Left colon (tissue), 2 donors: ENCODE measurements at places on chromosomes 13 and 19. TPM values are rescaled to one million over a fixed set of nuclear protein-coding genes. Genes with fewer than 3 reads are reported as not detected.
A peak's percentile ranks its signal among the peaks of the same experiment; 100 is the strongest.

DNA sequence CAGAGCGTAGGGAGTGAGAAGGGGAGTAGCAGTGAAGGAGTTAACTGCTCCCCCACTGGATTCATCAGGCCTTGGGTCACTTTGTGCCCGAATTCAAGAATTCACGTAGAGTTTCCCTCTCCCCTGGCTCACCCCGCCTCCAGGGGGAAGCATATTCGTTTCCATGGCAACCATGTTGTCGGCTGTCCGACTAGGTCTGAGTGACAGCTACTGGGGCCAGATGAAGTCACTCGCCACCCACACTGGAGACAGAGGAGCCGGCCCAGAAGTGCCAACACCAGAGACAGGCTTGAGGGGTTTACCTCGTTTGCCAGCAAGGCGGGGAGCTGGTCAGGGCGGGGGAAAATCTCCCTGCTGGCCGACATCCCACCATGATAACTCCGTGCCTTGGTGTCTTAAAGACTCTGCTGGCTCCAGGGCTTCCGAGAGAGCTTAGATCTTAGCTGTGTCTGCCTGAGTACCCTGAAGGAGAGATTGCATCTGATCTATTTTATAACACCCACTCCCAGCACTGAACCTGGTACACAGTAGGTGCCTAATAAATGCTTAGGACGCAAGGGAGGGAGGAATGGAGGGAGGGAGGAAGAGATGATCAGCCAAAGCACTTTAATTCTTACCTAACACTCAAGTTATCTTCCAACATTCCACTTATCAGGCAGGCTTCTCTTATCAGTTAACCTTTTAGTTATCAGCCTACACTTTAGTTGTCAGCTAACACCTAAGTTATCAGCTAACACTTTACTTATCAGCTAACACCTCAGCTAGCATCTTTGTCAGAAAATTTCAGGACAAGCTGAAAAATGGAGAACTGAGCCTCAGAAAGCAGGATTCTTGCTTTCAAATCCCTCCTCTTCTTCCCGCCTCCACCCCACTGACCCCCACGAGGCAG, 57.2 kb upstream of the ZNRF4 start:
- no peak for DNase-seq

NLRP9 gene
- total RNA-seq: not detected

DNA sequence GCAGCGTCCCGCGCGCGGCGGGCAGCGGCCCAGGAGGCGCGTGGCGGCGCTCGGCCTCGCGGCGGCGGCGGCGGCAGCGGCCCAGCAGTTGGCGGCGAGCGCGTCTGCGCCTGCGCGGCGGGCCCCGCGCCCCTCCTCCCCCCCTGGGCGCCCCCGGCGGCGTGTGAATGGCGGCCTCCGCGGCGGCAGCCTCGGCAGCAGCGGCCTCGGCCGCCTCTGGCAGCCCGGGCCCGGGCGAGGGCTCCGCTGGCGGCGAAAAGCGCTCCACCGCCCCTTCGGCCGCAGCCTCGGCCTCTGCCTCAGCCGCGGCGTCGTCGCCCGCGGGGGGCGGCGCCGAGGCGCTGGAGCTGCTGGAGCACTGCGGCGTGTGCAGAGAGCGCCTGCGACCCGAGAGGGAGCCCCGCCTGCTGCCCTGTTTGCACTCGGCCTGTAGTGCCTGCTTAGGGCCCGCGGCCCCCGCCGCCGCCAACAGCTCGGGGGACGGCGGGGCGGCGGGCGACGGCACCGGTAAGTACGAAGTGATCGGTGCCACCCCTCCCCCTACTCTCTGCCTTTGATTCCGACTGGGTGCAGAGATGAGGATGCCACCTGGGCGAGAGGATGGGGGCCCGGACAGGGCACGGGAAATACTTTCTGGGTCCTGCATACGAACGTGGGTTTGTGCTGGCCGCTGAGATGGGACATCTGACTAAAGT, 874 bp downstream of the TRIM28 start:
- DNase-seq: peak; percentile 53

ZNF132 gene
- 4.6 TPM for total RNA-seq

CYP2A6 gene
- total RNA-seq: not detected

DNA sequence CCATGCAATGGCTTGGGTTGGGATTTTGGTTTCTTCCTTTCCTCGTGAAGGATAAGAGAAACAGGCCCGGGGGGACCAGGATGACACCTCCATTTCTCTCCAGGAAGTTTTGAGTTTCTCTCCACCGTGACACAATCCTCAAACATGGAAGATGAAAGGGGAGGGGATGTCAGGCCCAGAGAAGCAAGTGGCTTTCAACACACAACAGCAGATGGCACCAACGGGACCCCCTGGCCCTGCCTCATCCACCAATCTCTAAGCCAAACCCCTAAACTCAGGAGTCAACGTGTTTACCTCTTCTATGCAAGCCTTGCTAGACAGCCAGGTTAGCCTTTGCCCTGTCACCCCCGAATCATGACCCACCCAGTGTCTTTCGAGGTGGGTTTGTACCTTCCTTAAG, 24.1 kb downstream of the SPC24 start:
- DNase-seq: no peak

DNA sequence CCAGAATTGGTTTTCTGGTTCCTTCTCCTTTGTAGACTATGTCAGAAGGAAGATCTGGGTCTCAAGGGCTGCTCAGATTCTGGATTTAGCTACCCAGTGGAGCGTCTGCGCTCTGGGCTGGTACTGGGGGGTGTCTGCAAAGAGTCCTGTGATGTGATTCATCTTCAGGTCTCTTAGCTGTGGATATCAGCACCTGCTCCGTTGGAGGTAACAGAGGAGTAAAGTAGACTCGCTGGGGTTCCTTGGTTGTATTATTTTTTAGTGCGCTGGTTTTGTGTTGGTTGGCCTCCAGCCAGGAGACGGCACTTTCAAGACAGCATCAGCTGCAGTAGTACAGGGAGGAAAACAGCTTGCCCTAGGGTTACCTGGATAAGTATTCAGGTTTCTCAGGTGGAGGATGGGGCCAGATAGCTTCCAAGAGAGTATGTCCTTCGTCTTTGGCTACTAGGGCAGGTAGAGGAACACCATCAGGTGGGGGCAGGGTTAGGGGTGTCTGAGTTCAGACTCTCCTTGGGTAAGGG, 10.4 kb upstream of the KLK15 start:
- no peak for DNase-seq

COL4A1 gene
- 65.3 TPM for total RNA-seq

ZNF439 gene
- 9.6 TPM for total RNA-seq

DNA sequence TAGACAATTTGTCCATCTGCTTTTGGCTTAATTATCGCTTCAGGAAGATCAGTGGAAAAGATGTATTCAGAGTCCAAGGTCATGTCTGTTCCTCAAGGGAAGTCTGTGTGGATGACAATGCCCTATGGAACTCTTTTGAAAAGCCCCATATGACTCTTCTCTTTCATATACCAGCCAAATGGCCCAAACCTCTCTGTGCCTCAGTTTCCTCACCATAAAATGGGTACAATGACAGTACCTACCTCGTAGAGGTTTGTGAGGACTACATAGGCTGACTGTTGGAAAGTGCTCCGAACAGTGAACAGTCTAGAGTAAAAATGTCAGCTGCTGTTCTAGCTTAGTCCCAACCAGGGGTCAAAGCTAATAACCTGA, 104.6 kb downstream of the COL4A2 start:
- DNase-seq: no peak

OR7C1 gene
- not detected for total RNA-seq

- DNase-seq: no peak
Measured at GRCh38 chr19:2255112-2255845, 938 bp downstream of the JSRP1 start.

DNA sequence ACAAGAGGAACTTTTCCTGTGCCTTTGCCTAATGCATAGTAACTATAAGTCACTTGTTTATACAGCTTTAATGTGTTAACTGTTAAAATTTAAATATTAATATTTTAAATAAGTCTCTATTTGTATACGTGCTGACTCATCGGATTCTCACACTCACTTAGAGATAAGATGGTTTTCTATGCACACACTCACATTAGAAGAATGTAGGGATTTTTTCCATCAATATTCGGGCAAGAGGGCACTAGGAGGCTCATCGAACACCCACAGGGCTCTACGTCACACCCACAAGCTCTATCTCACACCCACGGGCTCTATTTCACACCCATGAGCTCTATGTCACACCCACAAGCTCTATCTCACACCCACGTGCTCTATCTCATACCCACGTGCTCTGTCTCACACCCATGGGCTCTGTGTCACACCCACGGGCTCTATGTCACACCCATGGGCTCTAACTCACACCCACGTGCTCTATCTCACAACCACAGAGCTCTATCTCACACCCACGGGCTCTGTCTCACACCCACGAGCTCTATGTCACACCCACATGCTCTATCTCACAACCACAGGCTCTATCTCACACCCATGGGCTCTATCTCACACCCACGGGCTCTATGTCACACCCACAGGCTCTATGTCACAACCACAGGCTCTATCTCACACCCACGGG, 73.4 kb downstream of the COL4A2 start:
- DNase-seq: no peak

DNA sequence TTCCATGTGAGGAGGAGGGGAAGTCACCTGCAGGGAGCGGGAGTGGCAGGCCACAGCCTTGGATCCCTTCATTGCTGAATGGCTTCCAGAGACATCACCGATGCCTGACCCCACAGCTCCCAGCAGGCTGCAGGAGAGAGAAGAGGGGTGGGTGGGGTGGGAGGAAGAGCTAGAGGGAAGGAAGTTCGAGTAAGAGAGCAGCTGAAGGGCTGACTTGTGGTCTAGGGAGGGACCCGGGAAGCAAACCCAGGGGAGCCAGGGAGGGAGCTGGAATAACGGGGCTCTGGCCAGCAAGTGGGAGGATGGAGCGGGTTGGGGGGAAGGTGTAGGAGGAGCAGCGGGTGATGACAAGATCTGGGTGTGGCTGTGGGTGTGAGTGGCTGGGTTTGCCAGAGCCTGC, 229.8 kb upstream of the MAB21L1 start:
- no peak for DNase-seq

DNA sequence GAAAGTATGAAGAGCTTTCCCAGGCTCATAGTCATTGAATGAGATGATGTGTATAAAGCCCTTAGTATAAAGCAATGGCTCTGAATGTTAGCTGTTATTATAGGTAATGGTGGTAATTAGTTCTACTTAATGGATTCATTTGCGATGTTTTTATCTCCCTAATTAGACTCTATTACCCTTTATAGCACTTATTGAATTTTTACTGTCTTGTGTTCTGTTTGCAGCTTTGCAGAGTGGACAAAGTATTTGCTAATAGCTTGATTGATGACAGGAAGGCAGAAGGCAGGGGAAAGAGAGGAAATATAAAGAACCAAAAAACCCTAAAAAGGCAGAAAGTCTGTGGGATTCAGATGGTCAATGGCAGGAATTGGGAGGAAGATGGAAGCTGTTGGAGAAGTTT, 524.4 kb upstream of the SPRY2 start:
- no peak for DNase-seq

DNA sequence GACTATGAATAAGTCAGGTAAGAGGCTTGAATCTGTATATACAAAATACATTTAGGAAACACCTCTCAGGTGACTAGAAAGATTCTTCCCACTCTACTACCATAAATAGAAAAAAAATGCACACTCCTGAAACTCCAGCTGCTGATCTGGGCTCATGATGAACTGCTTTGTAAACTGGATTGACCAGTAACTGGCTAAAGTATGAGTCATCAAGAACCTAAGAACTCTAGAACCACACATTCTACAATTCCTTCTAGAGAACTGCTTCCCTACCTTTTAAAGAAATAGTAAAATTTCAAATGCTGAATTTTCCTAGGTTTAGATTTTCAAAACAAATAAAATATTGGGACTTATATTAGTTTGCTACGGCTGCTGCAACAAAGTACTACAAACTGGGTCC, 55.2 kb downstream of the ELF1 start:
- DNase-seq: no peak

- no peak for DNase-seq
Measured at GRCh38 chr13:110125157-110125556, 181.8 kb downstream of the COL4A1 start.

DACH1 gene
- 5.4 TPM for total RNA-seq

VSIG10L gene
- total RNA-seq: 1.7 TPM

DNA sequence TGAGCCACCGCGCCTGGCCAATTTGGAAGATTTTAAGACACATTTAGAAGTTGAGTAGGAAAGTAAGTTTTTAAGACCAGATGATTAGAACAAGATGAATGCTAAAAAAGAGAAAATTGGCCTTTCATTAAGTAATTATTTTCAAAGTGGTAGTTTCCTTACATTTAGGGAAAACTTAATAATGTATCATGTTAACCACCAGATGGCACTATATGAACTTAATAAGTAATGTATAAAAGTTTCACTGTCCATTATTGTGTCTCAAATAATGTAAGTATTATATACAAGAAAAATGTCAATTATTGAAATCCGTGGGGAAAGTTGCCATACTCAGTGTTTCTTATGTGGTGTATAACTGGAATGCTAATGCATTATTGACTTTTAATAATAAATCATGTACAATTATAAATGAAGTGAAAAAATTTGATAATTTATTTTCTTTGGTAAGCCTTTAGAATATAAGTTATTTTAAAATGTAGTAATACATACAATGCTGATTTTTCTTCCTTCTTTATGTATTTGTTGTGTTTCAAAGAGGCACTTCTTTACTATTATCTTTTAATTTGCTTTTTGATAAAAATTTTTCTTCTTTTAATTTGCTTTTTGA, 29.2 kb downstream of the COG6 start:
- no peak for DNase-seq

DNA sequence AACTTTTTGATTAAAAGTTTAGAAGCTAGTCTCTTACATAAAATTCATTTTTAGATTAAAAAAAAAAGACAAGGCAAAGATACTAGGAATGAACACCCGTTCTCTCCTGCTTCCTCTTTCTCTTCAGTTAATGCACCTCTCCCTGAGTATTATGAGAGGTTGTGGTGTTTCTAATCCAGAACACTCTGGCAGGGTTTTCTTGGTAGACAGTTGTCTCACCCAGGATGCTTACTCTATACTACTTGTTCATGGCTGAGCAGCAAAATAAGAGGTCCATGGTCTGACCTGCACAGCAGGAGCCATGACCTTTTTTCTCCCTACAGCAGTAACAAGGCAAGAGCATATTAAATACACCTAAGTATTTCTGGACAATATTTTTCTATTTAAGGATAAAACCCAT, 62.0 kb downstream of the MICU2 start:
- DNase-seq: no peak

DNA sequence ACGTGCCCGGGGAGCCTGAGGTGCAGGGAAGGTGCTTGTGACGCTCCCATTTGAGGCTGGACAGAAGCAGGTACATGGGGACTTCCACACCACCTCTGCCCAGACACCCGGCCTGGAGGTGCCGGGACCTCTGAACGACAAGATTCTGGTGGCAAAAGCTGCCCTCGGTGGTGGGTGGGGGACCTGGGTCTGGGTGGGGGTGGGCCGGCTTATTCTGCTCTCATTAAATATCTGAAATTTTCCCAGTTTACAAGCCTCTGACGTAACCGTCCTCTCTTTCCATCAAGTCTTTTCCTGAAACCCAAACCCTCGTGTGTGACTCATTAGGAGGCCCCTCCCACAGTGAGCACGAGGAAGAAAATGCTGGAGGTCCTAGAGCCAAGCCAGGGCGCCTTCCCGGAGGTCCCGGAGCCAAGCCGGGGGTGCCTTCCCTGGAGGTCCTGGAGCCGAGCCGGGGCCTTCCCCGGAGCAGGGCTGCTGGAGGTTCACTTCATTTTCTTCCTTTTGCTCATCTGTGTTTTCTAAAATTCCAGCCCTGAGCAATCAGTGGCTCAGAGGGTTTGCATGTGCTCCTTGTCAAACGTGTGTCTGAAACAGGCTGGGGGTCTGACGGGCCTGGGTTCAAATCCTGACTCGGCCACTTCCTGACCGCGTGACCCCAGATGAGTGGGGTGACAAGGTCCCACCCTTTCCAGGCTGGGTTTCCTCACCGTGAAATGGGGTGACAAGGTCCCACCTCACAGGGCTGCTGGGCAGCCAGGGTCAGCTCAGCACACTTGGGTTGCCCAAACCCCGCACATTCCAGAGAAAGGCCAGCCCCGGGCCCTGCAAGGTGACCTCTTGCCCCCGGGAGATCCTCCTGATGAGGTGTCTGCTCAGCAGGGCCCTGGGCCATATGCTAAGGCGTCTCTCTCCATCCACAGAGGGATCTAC, 10.0 kb downstream of the CFD start:
- peak; percentile 69 for DNase-seq
